Adrenal gland (tissue), 19 donors: ENCODE measurements at places on chromosomes 6 and 20. TPM values are rescaled to one million over a fixed set of nuclear protein-coding genes. Genes with fewer than 3 reads are reported as not detected.
A peak's percentile ranks its signal among the peaks of the same experiment; 100 is the strongest.

EYS gene
- not detected for total RNA-seq

GRCh38 chr6:48917233-48917632 lies 545.8 kb downstream of the MMUT start:
- H3K36me3 ChIP-seq, result no peaks in the 10 kb centered on the region
- no peaks in the 10 kb centered on the region for H3K4me1 ChIP-seq
- H3K27me3 ChIP-seq, result no peaks in the 10 kb centered on the region
- no peak for DNase-seq
- no peak overlapping the region for H3K27ac ChIP-seq

IFT52 gene
- 24.4 TPM for total RNA-seq

- no peaks in the 10 kb centered on the region for H3K27me3 ChIP-seq
- no peak overlapping the region for H3K27ac ChIP-seq
- no peak overlapping the region for H3K4me3 ChIP-seq
- peaks cover 23% of the 10 kb centered on the region for H3K36me3 ChIP-seq
Observed at GRCh38 chr20:45814314-45814713, 1.9 kb downstream of the UBE2C start.

- no peak for DNase-seq
- no peaks in the 10 kb centered on the region for H3K27me3 ChIP-seq
- H3K36me3 ChIP-seq, result no peaks in the 10 kb centered on the region
- H3K4me3 ChIP-seq, result no peak overlapping the region
- no peak overlapping the region for H3K27ac ChIP-seq
Observed at GRCh38 chr6:52588710-52589091, 11.8 kb upstream of the TRAM2 start.

GRCh38 chr6:116254297-116255056 lies 602 bp upstream of the TSPYL4 start:
- peaks cover 42% of the 10 kb centered on the region for H3K4me1 ChIP-seq
- no peaks in the 10 kb centered on the region for H3K36me3 ChIP-seq
- peak overlapping the region; percentile 82 for H3K27ac ChIP-seq
- peak overlapping the region; percentile 96 for H3K4me3 ChIP-seq

DNA sequence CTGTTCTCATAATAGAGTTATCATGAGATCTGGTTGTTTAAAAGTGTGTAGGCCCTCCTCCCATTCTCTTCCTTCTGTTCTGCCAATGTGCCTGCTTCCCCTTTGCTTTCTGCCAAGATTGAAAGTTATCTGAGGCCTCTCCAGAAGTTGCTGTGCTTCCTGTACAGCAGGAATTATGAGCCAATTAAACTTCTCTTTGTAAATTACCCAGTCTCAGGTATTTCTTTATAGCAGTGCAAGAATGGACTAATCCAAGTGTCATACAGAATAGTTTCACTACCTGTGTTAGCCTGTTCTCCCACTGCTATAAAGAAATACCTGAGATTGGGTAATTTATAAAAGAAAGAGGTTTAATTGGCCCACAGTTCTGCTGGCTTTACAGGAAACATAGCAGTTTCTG lies 100.0 kb downstream of the CD24 start:
- DNase-seq, result no peak
- H3K4me3 ChIP-seq, result no peak overlapping the region
- H3K4me1 ChIP-seq, result no peaks in the 10 kb centered on the region
- no peaks in the 10 kb centered on the region for H3K36me3 ChIP-seq
- no peaks in the 10 kb centered on the region for H3K27me3 ChIP-seq

- H3K4me3 ChIP-seq, result no peak overlapping the region
- H3K4me1 ChIP-seq, result no peaks in the 10 kb centered on the region
- no peak for DNase-seq
- no peak overlapping the region for H3K27ac ChIP-seq
- no peaks in the 10 kb centered on the region for H3K27me3 ChIP-seq
- no peaks in the 10 kb centered on the region for H3K36me3 ChIP-seq
Observed at GRCh38 chr6:108368431-108369030, 73.7 kb downstream of the AFG1L start.
